ENCODE measurements at places on chromosomes 5 and 9.

DNA sequence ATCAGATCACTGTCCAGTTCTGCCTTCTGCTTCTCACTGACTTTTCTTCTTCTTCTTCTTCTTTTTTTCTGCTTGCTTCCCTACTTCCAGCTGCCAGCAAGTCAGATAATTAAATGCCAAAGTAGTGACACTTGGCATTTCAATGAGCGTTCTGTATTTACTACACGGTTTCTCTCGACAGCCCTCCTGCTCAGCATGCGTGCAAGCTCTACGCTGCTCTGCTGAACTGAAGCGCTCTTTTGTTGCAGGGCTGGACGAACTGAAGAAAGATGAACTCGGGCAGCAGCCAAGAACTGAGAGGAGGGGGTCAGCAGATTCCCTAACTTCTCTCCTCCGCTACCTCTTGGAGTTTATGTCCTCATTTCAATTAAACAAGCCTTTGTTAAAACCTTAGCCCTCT, 319.1 kb downstream of the GLIS3 start:
- DNase-seq, result peak; percentile 11

DNA sequence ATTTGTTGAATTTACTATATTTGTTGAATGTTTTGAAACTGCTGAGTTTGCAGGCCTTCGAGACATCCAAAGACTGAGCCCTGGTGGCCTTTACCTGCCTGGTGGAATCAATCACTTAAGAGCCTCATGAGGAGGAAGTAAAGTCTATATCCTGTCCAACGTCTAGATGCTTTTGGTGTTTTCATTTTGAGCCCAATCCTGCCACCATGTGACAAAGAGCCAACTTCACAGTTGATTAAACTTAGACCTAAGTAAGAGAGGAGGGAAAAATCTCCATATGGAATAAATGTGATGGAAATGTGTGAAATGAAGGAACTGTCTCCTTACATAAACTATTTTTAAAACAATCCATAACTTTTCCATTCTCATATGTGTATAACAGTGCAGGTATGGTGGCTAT, 220.1 kb downstream of the PRR16 start:
- DNase-seq, result no peak

DNA sequence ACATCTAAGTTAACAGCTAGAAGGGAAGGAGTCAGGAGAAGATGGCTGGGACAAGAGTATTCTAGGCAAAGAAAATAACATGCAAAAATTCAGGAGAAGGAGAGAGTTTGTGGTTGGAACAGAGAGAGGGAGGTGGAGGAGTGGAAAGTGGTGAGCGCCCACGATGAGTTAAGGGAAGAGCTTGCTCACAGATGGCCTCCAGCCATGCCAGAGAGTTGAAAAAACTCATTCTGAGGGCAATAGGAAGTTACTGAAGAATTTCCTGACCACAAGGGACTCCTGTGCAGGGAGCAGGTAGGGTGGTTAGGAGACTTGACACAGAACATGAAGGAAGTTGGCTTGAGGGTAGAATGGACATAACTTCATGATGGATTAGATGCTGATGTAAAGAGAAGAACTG, 159.7 kb downstream of the DOCK2 start:
- DNase-seq, result no peak

DNA sequence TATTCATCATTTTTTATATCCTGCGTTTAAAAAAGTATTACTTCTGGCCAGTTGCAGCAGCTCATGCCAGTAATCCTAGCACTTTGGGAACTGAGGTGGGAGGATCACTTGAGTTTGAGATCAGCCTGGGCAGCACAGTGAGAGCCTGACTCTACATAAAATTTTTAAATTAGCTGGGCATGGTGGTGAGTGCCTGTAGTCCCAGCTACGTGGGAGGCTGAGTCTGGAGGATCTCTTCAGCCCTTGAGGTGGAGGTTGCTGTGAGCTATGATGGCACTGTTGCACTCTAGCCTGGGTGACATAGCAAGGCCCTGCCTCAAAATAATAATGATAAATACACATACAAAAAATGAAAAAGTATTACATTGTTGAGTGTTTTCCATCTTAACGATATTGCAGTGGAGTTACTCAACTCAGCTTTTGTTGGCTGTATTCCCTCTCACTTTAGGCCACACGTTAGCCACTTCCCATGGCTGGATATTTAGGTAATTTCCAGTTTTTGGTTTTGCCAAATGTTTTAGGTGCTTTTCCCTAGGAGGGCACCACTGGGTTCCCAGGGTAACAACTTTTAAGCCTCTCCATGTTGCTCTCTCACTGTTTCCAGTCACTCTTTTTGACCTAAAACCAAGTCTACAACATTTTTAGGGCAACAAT, 20.6 kb downstream of the SHB start:
- no peak for DNase-seq

- no peak for DNase-seq
These were observed 68.3 kb upstream of the FCN2 start for GRCh38 chr9:134812343-134812673.

- DNase-seq, result no peak
These were observed 3.8 kb downstream of the TCOF1 start for GRCh38 chr5:150361301-150361700.
